ENCODE measurements at places on chromosomes 16 and 17.

DNA sequence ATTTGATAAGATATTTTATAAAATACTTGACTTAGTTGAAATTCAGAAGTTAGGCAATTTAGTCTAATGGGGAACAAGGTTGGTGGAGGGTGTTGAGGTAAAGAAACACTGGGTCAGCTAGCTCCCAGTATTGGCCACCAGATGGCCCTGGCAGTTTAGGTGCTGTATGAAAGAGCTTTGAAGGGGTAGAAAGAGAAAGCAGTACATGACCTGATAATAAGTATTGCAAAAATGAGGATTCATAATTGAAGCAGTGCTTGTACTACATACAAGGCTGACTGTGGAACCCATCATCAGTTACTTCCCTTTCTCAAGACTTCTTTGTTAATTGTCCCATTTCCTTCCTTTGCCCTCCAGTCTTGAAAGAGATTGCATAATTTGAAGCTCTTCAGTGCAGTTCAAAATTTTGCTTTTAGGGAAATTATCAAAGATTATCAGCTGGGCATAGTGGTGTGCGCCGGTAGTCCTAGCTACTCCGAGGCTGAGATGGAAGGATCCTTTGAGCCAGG is 29.4 kb downstream of the TANC2 start:
- no peak for DNase-seq

DNA sequence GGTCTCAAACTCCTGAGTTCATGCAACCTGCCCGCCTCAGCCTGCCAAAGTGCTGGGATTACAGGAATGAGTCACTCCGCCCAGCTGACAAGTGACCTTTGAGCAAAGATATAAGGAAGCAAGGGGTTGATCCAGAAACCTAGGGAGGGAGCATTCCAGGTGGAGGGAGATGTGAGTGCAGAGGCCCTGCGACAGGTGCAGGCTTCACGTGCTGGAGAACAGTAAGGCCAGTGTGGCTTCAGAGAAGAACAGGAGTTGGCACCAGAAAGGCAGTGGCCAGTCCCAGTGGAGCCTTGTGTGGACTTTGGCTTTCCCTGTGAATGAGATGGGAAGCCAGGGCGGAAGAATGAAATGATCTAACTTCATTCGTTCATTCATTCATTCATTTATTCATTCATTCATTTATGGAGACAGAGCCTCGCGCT is 73.6 kb upstream of the HAS3 start:
- DNase-seq, result no peak

- DNase-seq, result no peak
Observed at GRCh38 chr17:72970246-72970645, 122.2 kb downstream of the SLC39A11 start.

DNA sequence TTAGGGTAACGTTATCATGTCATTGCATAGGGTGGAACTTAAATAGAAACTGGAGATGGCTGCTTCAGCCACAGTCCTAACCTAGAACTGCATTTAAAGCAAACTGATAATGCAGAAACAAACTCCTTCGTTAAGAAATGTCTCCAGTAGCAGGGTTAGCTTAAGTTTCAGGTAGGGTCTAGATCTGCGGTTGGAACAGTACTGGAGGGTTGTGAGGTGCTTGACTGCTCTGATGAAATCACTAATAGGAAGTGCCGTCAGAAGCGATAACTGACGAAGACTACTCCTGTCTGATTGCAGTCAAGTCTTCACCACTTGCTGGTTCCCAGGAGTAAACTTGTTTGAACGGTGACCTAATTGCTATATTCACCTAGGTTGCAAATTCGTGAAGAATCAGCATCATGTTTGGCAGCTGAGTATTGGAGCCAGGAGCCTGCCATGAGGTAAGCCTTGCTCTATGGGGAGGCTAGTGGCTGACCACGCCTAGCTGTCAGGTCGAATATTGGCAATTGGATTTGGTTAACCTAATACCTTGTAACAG is 24.5 kb downstream of the TRPV2 start:
- DNase-seq, result no peak

- no peak for DNase-seq
Observed at GRCh38 chr16:51393381-51394005, 242.4 kb upstream of the SALL1 start.

- DNase-seq, result no peak
Observed at GRCh38 chr17:83047182-83047478, 32.3 kb upstream of the METRNL start.

DNA sequence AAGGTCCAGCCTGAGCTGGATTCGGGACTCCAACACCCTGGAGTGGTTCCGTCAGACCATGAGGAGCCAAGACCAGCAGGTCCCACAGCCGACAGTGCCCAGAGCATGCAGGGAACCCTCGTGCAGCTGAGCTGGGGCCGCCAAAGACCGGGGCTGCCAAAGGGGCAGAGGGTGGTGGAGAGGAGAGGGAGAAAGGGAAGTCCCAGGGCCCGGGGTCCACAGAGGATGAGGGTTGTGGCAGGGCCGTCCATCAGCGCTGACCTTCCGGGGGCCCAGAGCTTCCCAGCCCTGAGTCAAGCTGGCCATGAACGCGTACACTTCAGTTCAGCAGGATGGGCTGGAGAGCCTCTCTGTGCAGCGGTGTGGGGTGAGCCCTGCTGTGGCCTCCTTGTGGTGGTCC is 6.7 kb upstream of the CAPN15 start:
- DNase-seq, result no peak

DNA sequence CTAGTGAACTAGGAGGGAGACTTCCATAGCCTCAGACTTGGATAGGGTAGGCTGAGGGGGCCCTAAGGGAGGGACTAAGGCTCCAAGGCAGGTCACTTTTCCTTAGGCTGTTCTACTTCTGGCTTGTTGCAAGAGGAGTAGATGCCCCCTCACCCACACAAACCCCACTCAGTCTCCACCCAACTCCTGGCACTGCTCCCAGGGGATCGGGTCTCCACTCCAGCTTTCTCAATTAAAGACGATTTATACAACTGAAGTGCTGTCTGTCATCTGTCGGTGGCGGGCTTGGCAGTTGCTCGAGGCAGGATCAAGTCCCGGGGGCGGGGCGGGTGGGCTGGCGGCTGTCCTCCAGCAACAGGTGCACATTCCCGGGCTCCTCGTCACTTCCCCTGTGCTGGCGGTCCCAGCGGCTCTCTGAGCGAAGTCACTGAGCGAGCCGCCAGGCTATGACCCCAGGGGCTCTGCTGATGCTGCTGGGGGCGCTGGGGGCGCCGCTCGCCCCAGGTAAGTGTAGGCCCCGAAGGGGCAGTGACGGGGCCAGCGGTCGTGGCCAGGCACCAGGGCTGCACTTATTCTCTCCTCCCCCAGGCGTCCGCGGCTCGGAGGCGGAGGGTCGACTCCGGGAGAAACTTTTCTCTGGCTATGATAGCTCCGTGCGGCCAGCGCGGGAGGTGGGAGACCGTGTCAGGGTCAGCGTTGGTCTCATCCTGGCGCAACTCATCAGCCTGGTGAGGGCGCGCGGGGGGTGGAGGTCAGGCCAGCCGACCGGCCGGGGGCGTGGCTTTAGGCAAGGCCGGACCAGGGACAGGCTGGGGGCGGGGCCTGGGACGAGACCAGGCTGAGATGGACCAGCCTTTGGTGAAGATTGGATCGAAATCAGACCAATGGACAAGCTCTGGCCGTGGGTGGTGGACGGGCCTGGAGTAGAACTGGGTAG is at the start of gene CHRNB1:
Gene CHRNB1, plus strand, starts transcription at position 380 of the 937 bp plus-strand sequence. Its CDS starts 67 bp downstream, at position 447.
- no peak for DNase-seq

- no peak for DNase-seq
Observed at GRCh38 chr17:42493319-42493718, 34.6 kb downstream of the ATP6V0A1 start.

GRCh38 chr17:79806863-79807720 is 10.2 kb upstream of the CBX8 start:
- DNase-seq, result no peak

Measured in non-pigmented ciliary epithelial cell (primary cell).